ENCODE measurements at places on chromosomes 5 and 9.
A peak's percentile ranks its signal among the peaks of the same experiment; 100 is the strongest.

DNA sequence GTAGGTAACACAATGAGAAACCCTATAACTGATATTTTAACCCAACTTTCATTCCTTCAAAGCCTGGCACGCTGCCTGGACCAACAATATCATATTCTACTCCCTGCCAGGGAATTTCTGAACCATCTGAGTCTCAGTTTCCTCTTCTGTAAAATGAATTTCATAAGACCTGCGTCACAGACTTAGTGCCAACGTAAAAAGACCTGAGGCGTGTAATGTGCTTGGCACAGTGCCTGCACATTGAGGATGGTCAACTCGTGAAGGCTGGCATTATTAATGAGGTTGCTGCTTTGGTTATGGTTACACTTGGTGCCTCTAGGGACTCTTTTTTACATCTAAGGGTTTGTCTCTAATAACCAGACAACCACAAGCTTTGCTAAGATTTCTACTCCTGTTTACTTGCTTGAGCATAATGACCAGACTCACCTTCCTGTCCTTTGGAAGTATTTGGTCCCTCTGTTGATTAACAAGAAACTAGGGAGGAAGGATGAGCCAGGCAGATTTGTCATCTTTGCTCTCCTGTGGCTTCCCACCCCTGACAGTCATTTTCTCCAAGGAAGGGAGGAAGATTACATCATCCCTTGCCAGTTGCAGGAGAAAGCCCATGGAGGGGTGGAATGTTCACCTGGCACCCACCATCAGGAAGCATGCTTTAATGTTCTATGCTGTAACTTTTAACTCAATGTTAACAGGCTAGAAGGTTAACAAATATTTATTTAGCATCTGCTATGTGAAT, 79.0 kb downstream of the PAPPA start:
- no peak for DNase-seq

- DNase-seq, result no peak
These were observed 72.6 kb upstream of the GALNT10 start for GRCh38 chr5:154117930-154118329.

- no peak for DNase-seq
These were observed 62.1 kb downstream of the C9orf50 start for GRCh38 chr9:129558551-129559505.

GRCh38 chr5:66802941-66803340, 206.7 kb downstream of the MAST4 start:
- no peak for DNase-seq

DNA sequence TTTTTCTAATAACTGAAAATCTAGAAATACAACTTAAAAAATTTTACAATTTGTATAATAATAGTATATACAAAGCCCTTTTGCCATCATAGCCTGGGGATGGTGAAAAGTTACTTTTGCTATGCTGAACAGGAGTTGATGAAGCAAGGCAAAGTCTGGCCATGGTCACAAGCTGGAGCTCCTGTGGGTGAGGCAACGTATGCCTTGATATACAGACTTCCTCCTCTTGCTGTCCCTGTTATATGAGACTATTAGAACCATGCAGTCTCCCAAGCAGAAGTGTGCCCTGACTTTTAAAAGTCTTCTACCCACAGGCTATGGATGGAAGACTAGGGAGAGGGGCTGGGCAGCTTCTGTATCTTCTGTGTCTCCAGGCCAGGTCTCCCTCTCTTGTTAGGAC, 15.7 kb downstream of the FAM151B start:
- DNase-seq, result peak; percentile 55

DNA sequence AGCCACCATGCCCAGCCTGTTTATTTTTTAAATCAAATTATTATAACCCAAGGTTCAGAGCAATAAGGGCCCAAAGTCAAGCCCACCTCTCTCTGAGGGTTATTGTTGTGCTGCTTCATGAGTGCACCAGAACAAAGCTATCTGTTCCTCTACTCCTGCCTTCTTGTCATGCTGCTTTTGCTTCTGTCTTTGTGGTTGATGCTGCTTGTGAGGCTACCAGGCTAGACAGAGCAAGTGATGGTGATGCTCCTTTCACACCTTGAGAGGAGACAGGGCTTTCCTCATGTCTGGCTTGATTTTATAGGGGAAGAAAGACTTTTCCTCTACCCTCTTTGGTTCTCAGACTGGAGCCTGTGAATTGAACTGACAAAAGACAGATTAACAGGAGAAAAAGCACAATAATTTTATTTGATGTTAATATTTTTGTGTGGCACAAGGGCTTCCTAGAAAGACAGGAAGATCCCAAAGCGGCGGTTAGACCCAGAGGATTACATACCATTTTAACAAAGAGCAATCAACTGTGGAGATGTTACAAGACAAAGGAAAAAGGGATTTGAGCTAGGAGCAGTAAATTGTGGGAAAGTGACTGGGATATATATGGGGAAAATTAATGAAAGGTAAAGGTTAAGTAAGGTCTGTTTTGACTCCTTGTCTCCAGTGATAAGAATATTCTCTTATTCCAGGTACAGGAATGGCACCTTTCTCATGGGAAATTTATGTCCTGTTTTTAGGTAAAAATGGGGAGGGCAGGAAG, 4.4 kb upstream of the CD180 start:
- DNase-seq, result no peak

- peak; percentile 13 for DNase-seq
These were observed 481.1 kb upstream of the ZNF608 start for GRCh38 chr5:125227333-125228095.

GRCh38 chr5:122846051-122846550, 688 bp downstream of the SNX24 start:
- DNase-seq, result no peak

DNA sequence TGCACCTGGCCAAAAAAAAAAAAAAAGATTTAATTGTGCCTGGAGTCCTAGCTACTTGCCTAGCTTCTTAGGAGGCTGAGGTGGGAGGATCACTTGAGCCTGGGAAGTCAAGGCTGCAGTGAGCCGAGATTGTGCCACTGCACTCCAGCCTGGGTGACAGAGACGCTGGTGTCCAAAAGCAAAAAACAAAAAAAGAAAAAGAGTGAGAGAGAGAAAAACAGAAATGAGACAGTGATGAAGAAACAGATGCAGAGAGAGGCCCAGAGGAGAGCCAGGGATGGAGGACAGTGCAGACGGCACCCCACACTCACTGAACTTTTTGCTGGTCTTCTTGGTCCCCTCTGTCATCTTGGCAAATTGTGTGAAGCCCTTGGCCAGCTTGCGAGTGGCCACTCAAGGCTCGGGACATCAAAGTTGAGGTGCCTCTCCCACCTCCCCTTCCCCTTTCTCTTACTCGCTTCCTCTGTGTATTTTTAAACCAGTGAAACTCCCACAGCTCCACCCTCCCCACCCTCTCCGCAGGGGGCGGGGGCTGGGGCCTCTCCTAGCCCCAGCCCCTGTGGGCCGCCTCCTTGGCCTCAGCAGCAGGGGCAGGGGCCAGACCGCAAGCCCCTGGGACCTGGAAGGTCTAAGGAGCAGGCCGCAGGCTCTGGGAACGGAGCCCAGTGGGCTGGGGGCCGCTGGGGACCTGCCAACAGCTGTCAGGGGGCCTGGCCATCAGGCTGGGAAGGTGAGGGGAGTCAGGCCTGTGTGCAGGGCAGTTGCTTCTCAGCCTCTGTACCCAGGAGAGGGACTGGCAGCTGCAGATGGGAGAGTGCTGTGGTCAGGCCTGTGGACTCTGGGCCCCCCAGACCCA, at the start of gene SH2D3C:
TSS of gene SH2D3C (minus strand) at position 387 of the 856 bp plus-strand sequence. CDS start at position 348, 39 bp downstream.
- DNase-seq, result peak; percentile 50

GRCh38 chr5:24749701-24750100, 104.9 kb upstream of the CDH10 start:
- no peak for DNase-seq

DNA sequence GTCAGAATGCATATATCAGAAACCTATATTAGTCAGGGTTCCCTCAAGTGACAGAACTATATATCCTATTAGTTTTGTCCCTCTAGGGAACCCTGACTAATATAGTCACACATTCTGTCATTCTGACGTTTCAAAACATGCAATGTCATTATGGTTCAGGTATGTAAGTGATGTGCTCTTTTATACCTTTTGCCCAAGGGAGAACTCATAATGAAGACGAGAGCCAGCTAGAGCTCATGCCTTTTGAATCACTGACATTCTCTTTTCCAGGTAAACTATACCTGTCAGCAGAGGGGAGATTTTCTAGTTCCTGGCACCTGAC, 576.7 kb downstream of the LRRC70 start:
- no peak for DNase-seq

DNA sequence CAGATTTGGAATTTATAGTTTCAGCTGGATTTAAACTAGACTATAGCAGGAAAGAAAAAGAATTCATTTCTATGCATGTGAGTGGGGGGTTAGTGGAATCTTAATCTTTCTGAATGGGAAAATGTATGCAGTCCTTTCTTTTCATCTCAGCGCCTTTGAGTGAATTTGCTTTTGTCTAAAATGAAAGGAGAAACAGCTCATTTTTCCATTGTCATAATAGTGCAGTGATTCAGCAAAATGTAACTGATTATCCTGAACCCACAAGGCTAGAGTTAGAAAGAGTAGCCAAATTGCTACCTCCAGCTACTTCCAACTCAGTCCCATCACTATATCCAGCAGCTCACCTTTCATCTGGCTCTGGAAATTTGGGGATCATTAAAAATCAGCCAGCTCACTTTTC, 134.4 kb downstream of the ADAMTSL1 start:
- no peak for DNase-seq

GRCh38 chr5:6720561-6720921, 7.3 kb downstream of the TENT4A start:
- no peak for DNase-seq

DNA sequence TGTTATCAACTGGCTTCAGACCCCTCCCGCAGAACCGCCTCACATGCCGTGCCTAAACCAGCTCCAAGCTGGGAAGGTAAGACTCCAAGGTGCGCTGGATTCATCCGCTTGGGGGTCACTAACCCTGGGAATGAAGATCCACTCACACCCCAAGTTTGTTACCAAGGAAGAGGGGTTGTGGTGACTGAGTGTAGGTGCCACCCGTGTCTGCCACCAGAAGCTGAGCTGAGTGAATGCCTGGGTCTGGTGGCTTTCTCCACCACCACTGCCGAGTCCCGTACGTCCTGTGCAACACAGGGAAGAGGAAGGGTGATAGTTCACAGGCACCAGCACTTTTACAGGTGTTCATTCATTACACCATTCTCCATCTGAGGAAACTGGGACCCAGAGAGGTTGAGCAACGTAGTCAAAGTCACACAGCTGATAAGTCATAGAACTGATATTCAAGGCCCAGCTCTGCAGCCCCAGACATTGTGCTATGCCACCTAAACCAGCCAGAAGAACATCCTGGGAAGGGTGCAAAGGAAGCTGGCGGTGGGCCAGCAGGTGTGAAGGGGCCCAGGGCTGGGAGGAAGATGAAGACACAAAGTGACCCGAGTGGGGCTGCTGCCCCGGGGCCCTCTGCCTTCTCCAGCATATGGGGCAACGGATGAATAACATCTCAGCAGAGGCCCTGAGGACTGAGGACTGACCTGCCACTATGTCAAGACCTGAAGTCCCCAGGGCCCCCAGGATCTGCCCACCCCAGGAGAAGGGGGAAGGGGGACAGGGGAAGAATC, 70.9 kb upstream of the PPP1R26 start:
- no peak for DNase-seq

DNA sequence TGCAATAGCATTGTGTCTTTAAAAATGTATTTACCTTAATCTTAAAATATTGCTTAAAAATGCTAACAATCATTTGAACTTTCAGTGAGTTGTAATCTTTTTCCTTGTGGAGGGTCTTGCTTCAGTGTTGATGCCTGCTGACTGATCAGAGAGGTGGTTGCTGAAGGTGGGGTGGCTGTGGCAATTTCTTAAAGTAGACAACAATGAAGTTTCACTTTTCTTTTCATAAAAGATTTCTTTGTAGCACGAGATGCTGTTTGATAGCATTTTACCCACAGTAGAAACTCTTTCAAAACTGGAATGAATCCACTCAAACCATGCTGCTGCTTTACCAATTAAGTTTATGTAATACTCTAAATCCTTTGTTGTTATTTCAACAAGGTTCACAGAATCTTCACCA, 50.8 kb downstream of the NR3C1 start:
- DNase-seq, result no peak

DNA sequence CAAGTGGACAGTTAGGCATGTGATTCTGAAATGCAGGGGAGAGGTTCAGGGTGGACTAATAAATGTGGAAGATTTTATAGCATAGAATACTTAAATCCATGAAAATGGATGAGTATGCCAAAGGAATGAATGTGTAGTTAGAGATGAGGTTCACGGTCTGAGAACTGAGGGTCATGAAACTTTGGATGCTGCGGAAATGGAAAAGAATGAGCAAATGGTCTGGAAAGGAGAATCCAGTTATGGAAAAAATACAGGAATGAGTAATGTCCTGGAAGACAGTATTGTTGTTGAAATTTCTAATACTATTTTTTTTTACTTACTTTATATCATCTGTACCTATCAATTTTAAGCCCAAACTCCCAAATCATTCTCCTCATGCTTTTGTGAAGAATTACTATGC, 2369.4 kb downstream of the MAT2B start:
- no peak for DNase-seq

DNA sequence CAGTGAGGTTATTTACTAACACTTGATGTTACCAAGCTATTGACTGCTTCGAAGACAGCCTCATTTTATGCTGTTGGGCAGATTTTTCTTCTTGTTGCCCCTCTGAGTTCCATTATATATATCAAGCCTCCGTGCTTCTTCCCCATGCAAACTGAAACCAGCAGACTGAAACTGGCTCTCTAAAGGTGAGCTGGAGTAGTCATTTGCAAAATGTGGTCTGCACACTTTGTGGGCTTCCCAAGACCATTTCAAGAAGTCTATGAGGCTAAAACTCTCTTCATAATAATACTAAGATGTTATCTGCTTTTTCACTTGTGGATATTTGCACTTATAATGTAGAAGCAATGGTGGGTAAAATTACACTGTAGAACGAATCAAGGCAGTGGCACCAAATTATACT, 13.9 kb downstream of the SLC36A1 start:
- no peak for DNase-seq

- DNase-seq, result no peak
These were observed 58.2 kb downstream of the CAST start for GRCh38 chr5:96720408-96720807.

- DNase-seq, result no peak
These were observed 246.4 kb downstream of the SMARCA2 start for GRCh38 chr9:2261421-2262103.

GRCh38 chr5:11383506-11384095, 520.6 kb downstream of the CTNND2 start:
- DNase-seq, result no peak

DNA sequence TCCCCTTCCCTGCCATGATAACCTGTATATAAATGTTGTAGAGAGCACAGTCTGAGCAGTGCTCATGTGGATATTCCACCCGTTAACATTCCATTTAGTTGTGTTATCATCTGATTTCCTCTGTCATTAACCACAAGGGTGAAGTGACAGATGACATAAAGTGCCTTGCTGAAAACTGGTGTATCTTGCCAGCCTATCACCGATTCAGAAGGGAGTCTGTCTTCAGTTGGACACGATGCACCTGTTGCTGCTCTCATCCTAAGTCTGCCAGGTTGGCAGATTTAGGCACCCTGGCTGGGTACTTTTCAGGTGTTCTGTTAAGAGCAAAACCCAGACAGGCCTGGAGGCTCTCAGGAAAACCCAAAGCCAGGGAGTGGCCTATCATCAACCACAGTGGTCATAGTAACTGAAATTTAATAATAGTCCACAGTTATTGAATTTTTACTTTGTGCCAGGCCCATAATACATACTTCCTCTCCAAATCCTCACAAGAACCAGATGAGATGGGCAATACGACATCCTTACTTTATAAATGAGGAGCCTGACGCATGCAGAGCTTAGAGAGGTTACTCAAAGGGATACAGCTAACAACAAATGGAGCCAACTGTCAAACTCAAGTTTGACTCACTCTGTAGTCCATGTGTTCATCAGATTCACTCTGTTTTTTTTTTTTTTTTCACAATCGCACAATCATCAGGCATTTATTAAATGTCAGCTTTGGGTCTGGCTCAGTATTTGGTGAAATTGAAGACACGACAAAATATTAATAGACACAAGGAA, 100.7 kb upstream of the SPRY4 start:
- no peak for DNase-seq
